ENCODE measurements at places on chromosomes 6 and 20.

GRCh38 chr6:163738304-163738703 lies 323.8 kb downstream of the QKI start:
- no peak for DNase-seq

DNA sequence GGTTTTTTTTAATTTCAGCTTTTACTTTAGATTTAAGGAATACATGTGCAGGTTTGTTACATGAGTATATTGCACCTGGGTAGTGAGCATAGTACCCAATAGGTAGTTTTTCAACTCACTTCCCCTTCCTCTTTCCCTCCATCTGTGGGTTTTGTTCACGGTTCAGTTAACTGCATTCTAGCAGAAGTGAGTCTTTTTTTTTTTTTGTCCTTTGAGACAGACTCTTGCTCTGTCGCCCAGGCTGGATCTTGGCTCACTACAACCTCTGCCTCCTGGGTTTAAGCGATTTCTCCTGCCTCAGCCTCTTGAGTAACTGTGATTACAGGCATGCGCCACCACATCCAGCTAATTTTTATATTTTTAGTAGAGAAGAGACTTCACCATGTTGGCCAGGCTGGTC lies 8.7 kb downstream of the UBR2 start:
- DNase-seq: peak; percentile 61

DNA sequence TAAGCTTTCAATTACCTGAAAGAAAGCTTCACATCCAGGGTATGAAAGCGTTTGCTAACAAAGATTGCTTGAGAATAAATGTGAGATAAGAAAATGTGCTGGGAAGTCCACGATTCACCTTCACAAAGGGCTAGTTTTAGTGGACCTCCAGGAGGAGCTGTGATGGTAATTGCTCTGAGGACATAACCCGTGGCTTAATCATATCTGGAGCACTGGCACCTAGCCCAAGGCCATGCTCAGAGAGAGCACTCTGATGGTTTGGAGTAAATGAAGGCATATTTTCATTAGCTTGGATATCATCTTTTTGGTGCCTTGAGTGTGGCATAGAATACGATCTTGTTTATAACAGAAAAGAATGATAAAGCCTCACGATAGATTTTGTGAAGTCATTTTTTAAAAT lies 46.9 kb upstream of the BACH2 start:
- no peak for DNase-seq

DNA sequence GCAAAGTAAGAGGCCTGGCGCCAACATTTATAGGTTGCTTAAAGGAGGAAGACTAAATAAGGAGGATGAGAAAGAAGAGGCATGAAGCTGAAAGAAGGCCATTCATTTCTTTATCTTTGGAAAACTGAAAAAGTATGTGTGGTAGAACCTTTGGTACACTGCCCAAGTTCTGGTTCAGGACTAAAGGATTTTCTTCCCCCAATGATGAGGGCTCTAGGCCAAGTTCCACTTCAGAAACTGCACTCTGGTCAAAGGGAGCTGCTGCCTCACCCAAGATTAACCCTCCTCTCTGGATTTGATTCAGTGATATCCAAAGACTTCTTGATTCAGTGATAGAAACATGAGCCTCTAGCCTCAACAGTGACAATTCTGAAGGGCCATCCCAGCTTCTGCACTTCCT lies 5.0 kb upstream of the KPNA5 start:
- no peak for DNase-seq

- DNase-seq: no peak
Measured at GRCh38 chr6:162222521-162222920, 505.0 kb downstream of the PRKN start.

DNA sequence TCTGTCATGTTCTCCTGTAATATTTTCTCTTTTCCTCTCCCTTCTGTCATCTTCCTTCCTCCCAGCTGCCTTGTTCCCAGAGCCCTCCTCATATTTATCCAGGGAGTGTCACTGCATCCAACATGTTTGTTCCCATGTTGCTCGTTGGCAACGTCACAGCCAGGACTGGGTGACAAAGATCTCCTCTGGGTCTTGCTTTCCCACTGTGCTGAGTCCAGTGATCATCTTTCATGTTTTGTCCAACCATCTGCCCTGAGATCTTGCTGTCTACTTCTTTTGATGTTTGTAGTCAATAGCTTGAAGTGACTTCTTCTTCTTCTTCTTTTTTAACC lies 26.6 kb downstream of the FARS2 start:
- DNase-seq: no peak

- DNase-seq: no peak
Measured at GRCh38 chr6:42159431-42160024, 13.6 kb upstream of the GUCA1A start.

GRCh38 chr6:122753688-122754056 lies 25.8 kb upstream of the FABP7 start:
- DNase-seq: no peak

GRCh38 chr6:129331450-129332138 lies 378.4 kb downstream of the ARHGAP18 start:
- no peak for DNase-seq

DNA sequence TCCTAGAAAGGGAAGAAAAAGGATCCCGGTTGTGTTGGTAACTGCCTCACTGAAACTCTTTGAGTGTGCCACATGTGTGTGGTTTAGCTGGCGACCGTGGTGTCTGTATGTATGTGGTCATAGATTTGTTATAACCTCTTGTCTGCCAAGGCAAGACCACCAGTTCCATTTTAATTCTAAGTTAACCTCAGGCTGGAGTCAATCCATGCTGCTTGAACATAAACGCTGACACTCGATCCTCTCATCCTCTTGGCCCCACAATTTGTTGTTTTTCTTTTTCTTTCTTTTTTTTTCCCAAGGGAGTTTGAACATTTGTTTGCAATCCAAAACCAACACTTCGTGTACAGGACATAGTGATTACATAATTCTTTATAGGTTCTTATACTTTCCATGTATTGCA lies 318.9 kb upstream of the JAG1 start:
- no peak for DNase-seq

DNA sequence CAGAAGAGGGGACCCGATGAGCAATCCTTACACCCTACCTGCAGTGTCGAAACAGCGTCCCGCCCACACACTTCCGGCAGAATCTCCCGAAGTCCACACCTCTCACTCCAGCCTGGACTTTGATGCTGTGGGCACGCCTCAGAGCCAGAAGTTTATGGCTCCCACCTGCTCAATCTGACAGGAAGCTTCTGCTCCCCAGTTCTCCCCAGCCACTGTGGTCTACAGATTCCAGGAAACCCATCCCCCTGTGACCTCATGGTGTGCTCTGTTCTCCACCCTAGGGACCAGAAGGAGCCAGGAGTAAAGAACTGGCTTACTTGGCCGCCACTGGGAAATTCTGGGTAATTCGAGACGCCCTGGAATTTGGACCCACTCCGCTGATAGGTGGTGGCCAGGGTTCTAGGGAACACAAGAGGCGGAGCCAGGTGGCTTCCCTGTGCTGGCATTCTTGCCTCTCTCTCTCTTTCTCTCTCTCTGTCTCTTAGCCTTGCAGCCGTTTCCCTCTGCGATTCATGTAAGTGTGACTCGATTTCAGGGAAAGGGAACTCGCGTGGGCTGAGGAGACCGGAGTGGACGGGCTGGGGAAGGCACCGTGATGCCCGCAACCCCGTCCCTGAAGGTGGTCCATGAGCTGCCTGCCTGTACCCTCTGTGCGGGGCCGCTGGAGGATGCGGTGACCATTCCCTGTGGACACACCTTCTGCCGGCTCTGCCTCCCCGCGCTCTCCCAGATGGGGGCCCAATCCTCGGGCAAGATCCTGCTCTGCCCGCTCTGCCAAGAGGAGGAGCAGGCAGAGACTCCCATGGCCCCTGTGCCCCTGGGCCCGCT lies at the start of gene TRIM15:
TSS of gene TRIM15 (plus strand) at position 457 of the 828 bp plus-strand sequence. CDS start at position 596, 139 bp downstream.
- no peak for DNase-seq

- no peak for DNase-seq
Measured at GRCh38 chr6:1479095-1479494, 89.7 kb downstream of the FOXF2 start.

- no peak for DNase-seq
Measured at GRCh38 chr20:46946181-46946624, 51.6 kb downstream of the EYA2 start.

DNA sequence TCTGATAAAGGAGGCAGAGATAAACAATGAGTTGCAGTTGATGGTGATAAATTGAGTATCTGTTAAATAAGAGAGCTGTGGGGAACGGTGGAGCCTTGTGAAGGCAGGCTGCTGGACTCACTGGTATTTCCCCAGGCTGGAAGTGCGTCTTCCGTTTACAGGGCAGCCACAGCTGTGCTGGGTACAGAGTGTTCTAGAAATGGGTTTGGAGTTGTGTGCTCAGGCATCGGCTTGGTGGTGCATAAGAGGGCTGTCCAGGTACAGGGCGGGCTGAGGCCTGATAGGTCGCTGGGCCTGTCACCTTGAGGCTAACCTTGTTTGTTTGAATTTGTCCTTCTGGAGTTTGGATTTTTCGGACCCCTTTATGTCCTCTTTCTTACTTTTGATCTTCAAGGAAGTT lies 39.3 kb downstream of the ARID1B start:
- DNase-seq: no peak

- DNase-seq: no peak
Measured at GRCh38 chr20:45183084-45183483, 8.4 kb downstream of the PI3 start.

- DNase-seq: no peak
Measured at GRCh38 chr20:41649489-41649888, 31.3 kb upstream of the CHD6 start.

Measured in GM06990 (cell line).